ENCODE measurements at places on chromosomes 11 and 22.
A peak's percentile ranks its signal among the peaks of the same experiment; 100 is the strongest.

DNA sequence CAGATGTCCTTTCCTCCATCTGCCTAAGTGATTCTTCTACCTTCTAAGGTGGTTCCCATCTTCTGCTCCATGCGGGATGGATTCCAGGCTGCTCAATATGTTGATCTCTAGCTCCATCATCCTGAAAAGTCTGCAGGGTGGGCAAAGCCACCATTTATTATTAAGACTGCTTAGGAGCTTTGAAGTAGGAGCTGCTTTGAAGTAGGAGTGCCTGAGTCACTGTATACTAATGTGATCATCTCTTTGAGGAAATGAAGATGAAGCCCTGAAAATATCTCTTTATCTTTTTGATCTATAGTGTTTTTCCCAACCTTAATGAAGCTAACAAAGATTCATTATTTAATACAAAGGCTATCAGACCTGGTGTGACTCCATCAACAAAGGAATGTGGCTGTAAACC is 13.1 kb downstream of the HEPHL1 start:
- no peak for DNase-seq

GRCh38 chr22:36377022-36377631 is 10.6 kb downstream of the MYH9 start:
- no peak for DNase-seq

- no peak for DNase-seq
These were observed 18.2 kb downstream of the YWHAH start for GRCh38 chr22:31962387-31963125.

DNA sequence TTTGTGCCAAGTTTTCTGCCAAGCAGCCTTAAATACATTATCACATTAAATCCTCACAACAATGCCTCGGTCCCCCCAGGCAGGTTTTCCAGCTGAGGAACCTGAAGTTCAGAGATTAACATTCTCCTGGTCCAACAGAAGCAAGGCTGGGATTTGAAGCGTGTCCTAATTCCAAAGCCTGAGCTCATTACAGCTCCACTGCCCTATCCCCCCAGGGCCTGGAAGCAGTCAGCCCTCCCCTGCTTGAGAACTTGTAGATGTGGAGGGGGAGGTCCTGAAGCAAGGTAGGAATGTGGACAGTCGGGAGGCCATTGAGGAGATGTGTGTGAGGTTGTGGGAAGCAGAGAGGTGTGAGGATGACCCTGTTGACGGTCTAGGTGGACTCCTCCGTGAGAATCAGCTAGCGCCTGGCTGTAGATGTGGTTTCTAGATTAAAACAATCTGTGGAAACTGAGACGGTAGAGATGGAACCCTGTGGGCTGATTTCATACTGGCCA is 8.1 kb downstream of the GRAMD1B start:
- DNase-seq: no peak

GRCh38 chr22:17370026-17370765 is 936 bp downstream of the CECR2 start:
- no peak for DNase-seq

DNA sequence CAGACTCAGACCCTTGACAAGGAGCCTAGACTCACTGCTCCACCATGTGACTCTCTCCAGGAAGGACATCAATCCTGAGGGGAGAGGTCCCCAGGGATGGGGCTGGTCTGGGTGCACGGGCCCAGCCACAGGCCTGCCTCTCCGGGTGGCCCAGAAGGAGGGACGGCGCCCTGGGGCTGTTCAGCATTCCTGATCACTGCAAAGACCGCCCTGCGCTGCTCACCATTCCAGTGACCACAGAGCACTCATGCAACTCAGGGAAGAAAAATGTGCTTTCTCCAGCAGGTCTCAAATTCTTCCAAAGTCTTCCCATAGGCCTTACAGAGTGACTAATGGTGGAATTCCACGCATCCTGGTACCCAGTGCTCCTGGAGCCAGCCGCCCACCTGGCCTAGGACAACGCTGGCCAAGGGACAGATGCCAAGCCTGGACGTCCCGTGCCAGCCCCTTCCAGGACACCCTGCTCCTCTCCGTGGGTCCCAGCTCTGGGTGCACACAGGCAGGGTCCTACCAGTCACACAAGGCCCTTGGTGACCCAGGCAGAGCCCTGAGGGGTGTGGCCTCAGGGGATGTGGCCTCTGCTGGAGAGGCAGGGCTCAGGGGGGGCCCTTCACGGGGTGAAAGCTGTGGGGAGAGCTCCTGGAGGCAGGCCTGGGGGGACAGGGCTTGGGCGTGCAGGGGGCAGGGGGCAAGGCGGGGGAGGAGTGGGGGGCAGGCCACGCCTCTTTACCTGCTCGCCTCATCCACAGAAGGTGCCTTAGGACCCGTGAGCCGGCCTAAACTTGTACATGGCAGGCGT is 178.8 kb downstream of the IGLL1 start:
- DNase-seq: peak; percentile 63

DNA sequence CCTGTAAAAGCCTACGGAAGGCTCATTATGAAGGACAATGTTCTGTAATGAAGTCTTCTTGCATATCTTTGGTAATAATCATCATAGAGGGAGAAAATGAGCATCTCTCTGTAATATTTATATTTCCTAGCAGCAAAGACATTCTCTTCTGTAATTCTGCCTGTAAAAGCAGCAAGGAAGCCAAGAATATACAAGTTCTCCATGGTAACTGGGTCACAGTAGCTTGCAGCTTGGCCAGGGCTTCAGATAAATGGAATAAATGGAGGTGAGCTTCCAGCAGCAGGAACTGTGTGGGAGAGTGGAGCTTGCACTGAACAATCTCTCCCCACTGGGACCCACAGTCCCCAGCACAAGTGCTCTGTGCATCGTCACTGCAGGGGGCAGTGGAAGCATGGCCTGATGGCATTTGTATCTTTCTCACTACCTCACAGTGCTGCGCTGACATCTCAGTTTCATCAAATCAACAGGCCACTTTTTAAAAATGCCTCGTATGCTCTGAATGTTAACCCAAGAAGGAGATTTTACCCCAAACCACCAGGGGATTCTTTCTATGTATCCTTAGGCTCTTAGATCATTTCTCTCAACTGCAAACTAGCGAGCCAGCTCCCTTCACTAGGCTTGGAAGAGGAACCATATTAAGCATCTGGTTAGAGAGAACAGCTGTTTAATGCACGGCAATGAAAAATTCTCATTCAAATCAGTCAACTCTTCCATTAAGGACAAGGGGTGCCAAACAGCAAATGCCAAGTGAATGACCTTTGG is 1059.7 kb downstream of the OPCML start:
- no peak for DNase-seq

- DNase-seq: no peak
These were observed 188.2 kb upstream of the TBCEL start for GRCh38 chr11:120835601-120836228.

GRCh38 chr11:112685111-112685510 is 276.1 kb upstream of the NCAM1 start:
- DNase-seq: no peak

Data from astrocyte of the cerebellum (primary cell).